ENCODE measurements at places on chromosomes 2 and 18.

DNA sequence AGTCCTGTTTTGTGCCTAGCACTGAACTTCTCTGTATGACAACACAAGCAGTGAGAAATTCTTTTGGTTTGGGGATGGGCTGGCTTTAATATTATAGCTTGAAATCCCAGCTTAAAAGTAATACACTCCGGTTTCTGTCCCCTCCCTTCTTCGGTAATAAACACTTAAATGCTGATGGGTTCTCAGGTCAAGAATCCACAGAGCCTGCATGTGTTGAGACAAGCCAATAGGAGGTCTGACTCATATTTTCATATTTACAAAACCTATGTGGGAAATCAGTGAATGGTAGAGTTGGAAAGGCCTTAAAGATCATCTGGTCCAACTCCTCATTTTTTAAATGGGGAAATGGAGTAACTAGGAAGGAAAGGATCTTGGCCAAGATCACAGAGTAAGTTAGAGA is 47.5 kb downstream of the VSNL1 start:
- DNase-seq = no peak

- DNase-seq = no peak
These were observed 45.9 kb upstream of the EGR4 start for GRCh38 chr2:73339201-73339600.

GRCh38 chr2:227862741-227863588 is 8.5 kb upstream of the DAW1 start:
- no peak for DNase-seq

DNA sequence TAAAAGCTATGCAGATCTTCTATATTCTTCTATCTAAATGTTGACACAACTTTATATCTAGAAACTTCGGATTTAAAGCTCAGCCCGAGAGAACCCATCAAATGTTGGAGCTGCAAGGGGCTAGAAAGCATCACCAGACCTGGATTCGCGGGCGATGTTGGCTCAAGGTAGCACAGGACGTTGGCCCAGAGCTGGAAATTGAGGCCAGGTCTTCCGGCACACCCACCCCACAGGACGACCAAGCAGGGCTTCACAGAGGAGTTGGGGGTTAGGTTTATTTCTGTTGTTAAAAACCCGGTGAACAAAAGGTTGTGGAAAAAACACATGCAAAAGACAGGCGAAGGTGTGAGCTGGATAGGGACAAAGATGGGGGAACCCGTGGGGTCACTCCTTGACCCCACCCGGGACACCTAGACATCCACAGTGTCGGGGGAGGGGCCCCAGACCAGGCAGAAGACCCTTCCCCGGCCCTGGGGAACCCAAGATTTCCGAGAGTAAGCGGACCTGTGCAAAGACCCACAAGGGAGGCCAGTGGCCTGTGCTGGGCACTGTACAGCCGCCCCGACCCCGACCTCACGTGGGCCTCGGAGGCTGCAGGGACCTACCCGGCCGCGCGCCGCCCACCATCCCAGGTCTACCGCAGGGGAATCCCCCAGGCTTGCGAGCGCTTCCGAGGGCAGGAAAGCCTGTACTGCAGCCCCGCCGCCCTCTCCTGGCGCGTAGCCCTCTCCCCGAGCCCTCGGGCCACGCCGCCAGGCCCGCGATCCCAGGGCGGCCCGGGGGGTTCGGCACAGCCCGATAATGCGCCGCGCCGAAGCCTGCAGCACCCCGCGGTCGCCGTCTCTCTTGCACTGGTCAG is 1.8 kb upstream of the AGBL5 start:
- DNase-seq = no peak

DNA sequence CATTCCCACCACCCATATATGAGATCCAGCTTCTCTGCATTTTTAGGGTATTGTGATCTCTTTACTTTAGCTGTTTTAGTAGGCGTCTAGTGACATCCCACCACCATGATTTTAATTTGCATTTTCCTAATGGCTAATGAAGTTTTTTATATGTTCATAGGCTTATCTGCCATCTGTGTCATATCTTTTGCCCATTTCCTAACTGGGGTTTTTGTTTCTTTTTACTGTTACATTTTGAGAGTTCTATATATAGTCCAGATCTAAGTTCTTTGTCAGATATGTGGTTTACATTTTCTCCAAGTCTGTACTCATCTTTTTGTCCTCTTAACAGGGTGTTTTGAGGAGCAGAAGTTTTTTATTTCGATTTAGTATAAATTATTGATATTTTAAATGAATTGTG is 39.6 kb downstream of the PTPN2 start:
- DNase-seq = no peak

- no peak for DNase-seq
These were observed 82.3 kb downstream of the PTH2R start for GRCh38 chr2:208488686-208489564.

- DNase-seq = no peak
These were observed 8.0 kb downstream of the ATP9B start for GRCh38 chr18:79077181-79077580.

DNA sequence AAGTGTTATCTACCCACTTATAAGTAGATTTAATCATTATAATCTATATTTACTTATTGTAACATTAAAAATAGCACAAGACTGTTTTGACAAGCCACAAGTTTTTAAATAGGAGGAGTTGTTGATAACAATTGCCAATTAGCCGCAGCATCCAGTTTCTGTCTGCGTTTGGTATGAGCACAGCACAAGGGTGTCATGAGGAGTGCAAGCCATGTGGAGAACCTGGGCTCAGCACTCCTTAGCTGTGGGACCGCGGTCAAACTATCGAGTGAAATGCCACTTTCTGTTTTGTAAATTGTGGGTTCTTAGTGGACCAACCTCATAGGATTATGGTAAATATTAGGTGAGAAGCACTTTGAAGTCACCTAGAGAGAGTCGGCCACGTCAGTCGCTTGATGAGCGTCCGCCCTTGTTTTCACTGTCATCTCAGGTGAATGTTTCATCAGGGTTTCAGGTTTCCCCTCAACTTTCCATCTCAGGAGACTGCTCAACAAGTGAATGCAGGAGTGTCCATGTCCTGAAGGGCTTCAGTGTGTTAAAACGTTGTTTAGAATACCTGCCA is 294.5 kb downstream of the ZNF407 start:
- DNase-seq = no peak

- no peak for DNase-seq
These were observed 143.3 kb upstream of the ZEB2 start for GRCh38 chr2:144663207-144663606.

- DNase-seq = no peak
These were observed 111.5 kb upstream of the SH3BP4 start for GRCh38 chr2:234840336-234840735.

- no peak for DNase-seq
These were observed 500.0 kb upstream of the SETBP1 start for GRCh38 chr18:44180683-44181082.

DNA sequence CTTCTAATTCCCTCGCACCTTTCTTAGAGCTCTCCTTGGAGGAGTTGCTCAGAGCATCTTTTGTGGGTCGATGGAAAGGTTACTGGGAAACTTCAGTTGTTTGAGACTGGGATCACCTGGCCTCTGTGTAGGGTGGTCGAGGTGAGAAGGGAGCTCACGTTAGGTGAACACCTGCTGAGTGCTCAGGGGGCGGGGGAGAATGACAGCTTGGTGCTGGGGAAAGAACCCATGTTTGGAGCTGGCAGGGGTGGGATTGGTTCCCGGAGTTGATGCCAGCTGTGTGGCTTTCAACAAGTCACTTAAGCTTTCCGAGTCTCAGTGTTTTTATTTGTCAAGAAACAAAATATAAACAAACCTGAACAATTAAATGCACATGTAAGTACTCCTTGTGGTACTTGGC is 122.3 kb downstream of the GLI2 start:
- DNase-seq = no peak

DNA sequence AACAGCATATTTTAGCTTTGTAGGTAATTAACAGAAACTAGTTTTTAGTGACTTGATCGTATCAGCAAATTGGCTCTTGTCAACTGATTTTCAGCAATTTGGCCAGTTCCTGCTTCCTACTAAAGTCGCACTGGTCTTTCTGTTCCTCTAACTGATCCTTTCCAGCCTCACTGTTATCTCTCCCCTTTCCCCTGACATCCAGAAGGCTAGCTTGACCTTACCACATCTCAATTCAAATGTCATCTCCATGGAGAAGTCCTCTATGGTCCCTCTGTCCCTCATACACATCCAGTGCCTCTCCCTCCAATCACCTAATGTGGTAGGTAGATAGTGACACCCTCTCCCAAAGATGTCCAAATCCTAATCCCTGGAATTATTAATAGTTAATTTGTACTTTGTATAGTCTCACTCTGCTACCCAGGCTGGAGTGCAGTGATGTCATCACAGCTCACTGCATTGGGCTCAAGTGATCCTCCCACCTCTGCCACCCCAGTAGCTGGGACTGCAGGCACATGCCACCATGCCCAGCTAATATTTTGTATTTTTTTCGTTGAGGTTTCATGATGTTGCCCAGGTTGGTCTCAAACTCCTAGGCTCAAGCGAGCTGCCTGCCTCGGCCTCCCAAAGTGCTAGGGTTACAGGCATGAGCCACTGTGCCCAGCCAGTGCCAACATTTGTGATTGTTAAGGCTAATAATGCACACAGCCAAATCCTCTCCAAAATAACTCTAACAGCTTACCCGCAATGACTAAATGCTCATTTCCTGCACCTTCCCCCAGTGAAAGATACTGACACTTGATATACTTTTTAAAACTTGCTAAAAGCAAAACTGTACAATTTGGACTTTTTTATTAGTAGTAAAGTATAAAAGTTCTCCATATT is 16.9 kb downstream of the PSTPIP2 start:
- no peak for DNase-seq

- DNase-seq = no peak
These were observed 171.4 kb upstream of the ALPP start for GRCh38 chr2:232207174-232207573.

DNA sequence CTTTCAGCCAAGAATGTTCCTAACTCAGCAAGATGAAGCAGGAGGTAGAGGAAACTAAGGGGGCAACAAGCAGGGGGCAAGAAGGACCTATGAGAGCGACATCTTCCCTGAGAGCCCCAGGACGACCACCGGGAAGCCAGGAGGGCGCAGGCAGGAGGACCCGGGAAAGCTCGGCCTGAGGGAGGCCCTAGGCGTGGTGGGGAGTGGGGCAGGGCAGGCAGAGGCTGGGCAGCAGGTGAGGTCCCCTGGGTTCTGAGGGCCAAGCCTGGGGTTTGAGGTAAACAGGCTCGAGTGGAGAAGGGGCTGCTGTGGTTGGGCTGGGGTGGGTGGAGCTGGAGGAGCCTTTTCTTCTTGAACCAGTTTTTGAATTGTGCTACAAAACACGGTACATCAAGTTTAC is 1.3 kb upstream of the ALPI start:
- DNase-seq = no peak

DNA sequence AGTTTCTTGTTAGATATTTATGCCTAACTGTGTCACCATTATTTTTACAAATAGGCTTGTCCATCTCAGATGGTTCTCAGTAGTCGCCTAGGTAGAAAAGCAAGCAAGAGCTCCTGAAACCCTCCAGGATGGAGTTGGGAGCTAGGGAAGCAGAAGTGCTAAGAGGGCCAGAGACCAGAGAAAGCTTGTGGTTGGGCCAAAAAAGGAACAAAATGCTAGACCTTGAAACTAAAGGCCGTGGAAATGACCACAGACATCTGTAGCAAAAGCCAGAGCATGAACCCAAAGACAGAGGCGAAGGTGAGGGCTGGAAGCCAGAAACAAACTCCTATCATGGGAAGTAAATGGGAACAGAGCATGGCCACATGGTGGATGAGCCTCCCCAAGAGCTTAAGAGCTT is 29.9 kb upstream of the RMDN2 start:
- DNase-seq = no peak

DNA sequence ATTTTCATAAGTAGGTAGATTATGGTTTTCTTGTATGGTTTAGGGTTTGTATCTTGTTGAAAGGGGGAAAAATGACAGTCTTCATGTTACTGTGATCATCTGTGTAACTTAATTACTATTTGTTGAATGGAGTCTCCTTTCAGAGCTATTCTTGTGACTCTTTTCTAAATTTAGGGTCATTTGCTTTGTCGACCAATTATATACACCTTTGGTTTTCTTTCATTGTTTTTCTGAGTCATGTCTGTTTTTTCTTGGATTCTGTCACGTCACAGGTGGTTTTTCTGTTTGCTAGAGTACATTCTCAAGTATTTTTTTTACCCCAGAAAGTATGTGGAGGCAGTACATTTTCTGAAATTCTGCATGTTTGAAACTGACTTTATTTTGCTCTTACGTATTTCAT is 43.8 kb upstream of the DYSF start:
- DNase-seq = no peak

DNA sequence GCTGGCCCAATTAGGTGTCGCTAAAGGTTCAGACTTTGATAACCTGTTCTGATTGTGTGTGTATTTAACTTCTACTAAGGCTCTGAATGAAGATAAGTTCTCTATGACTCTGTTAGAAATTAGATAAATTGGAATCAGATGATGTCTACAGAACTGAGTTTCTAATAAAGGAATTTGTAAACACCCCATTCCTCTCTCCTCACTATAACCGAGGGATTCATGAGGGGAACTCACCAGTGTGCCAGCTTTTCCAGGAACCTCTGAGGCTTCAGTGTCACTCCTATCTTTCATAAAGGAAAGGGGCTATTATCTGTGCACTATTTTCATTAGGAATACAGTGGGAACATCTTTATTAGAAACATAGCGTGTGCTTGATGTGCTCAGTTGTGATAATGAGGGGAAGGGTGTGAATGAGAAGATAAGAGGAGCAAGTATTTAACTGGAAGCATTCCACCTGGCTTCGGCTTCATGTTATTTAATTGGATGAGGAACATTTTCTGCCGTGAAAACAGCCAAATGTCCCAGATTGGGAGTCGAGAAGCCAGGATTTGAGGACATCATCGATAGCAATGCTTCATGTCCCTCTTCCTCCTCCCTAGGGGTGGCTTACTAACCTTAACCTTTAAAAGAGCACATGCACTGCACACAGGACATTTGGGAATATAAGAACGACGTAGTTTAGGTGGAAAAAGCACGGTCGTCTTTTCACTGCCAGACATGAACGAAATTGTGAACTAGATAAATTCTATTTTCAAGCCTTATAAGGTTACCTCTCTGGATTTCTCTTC is 84.8 kb upstream of the TCF4 start:
- DNase-seq = no peak

DNA sequence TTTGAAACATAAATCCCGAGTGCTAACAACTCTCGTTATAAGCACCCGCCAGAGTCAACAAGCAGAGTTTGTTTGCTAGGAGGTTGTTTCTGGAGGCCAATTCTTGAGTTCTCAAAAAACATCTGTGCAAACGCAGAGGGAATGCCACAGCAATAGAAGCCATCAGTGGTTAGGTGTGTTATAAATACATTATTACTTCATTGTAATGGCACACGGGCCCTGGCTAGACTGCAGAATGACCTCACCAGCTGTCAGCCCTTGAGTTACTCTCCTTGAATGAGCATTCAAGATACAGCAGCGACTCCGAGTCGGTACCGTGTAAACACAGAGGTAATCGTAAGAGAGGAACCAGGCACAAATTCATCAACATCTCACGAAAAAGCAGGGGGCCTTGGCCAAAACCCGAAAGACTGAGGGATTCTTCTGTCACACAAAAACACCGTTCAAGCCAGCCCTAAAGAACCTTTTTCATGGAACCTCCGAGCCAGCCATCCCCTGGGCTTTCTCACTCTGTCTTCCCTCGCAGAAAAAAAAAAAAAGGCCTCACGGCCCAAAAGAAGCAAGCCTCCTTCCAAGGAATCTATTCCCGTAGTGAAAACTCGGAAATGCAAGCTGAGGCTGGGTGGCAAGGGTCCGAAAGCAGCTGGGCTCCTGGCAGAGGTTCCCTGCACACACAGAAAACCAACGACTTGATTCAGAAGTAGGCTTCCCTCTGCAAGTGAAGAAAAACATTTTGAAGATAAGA is 133.7 kb upstream of the MEIS1 start:
- DNase-seq = no peak
